ENCODE measurements at places on chromosomes 12 and 14.

GRCh38 chr12:128163086-128163485, 103.9 kb upstream of the TMEM132C start:
- DNase-seq = no peak

GRCh38 chr14:64508215-64508776, 3.7 kb downstream of the ZBTB1 start:
- no peak for DNase-seq

GRCh38 chr12:51406290-51406689, 15.1 kb upstream of the GALNT6 start:
- DNase-seq = no peak

DNA sequence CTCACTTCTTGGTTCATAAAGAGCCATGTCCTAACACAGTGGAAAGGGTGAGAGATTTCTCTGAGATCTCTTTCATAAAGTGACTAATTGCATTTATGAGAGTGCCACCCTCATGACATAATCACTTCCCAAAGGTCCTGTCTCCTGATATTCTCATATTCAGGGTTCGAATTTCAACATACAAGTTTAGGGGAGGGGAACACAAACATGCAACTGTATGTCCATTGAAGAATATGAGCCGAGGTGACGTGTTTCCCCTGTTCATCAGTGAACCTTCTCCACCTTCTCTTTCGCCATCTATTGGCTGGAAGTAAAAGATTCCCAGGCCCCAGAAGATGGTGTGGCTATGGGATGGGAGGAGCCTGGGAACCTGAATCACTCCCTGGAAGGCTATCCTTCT, 354.2 kb upstream of the ATP2B1 start:
- DNase-seq = peak; percentile 19

DNA sequence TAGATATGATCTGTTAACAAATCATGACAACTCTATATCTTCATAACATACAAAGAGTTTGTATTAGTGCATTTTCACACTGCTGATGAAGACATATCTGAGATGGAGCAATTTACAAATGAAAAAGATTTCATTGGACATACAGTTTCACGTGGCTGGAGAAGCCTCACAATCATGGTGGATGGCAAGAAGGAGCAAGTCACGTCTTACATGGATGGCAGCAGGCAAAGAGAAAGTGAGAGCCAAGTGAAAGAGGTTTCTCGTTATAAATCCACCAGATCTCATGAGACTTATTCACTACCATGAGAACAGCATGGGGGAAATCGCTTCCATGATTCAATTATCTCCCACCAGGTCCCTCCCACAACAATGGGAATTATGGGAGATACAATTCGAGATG, 157.6 kb downstream of the DUSP6 start:
- DNase-seq = no peak

GRCh38 chr12:91978143-91978542, 167.5 kb downstream of the BTG1 start:
- DNase-seq = peak; percentile 70

DNA sequence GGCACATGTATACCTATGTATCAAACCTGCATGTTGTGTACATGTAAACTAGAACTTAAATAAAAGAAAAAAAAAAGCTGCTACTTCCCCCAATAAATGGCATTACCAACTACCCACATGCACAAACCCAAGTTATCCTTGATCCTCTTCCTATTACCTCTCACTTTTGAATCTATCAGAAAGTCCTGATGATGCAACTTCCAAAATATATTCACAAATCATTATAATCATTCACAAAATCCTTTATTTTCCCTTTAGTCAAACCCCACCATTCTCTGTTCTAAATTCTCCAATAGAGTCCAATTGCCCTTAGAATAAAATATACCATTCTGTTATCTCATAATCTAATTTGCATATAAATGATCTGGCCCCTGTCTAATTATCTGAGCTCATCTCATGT, 92.0 kb downstream of the PLEKHG7 start:
- DNase-seq = no peak

GRCh38 chr14:100535287-100536120, 51.7 kb downstream of the BEGAIN start:
- DNase-seq = no peak

- DNase-seq = no peak
These were observed 157.6 kb downstream of the PRKCH start for GRCh38 chr14:61478971-61479473.

- no peak for DNase-seq
These were observed 26.0 kb upstream of the RIMBP2 start for GRCh38 chr12:130742112-130742511.

- peak; percentile 69 for DNase-seq
These were observed 5.4 kb upstream of the ANO4 start for GRCh38 chr12:100789146-100789545.

- peak; percentile 83 for DNase-seq
These were observed 87.8 kb downstream of the FLRT2 start for GRCh38 chr14:85617791-85618190.

GRCh38 chr14:71890541-71890940, 41.7 kb upstream of the RGS6 start:
- no peak for DNase-seq

Measured in EH (cell line).